Fibroblast of pulmonary artery (primary cell): ENCODE measurements at places on chromosomes 16 and 17.

DNA sequence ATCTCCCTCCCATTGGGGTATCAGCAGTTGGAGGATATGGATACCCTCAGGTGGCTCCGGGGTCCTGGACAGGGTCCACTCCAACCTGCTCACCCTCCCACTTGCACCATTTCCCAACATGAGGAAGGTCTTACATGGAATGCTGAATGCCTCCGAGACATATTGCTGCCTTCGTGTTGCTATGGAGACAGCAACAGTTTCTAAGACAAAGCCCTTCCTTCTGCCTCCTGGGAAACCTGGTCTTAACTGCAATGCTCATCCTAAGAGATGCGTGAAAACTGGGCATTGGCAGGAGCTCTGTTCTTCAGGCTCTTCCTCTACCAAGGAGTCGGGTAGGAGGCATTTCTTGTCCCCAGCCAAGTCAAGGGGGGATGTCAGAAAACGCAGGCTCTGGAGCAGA is 45.2 kb downstream of the ST3GAL2 start:
- DNase-seq, result no peak

GRCh38 chr17:78497115-78497540 is 80.1 kb downstream of the DNAH17 start:
- DNase-seq, result peak; percentile 86

DNA sequence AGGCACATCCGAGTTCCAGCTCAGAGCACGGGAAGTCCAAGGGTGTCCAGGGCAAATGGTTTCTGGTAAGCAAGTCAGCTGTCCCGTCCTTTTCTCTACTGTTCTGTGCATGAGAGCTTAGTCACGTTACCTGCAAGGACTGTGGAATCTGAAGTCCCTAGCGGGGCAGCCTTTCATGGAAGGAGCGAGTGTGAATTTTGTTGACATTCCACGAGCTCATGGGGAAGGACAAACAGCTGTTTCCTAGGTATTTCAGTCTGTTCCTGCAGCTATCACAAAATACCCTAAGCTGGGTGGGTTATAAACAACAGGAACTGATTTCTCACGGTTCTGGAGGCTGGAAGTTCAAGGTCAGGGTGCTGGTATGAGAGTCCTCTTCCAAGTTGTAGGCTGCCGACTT is 109.2 kb downstream of the SDR42E1 start:
- no peak for DNase-seq

- DNase-seq, result no peak
Measured at GRCh38 chr16:89050868-89051311, 42.8 kb upstream of the ACSF3 start.

GRCh38 chr16:8402981-8403843 is 187.1 kb downstream of the TMEM114 start:
- DNase-seq, result no peak
